ENCODE measurements at places on chromosomes 5 and 9. TPM values are rescaled to one million over a fixed set of nuclear protein-coding genes. Genes with fewer than 3 reads are reported as not detected.

The LHFPL2 gene
- total RNA-seq, result 18.9 TPM

The ECM2 gene
- total RNA-seq, result 3.2 TPM

The BNC2 gene
- total RNA-seq, result 0.63 TPM

The FOXI1 gene
- total RNA-seq, result not detected

The TSSK1B gene
- not detected for total RNA-seq

Measured in pancreas (tissue), 10 donors.